ENCODE measurements at places on chromosomes 12 and 14.

GRCh38 chr14:51759950-51760349 lies 100.5 kb upstream of the GNG2 start:
- no peak for DNase-seq

GRCh38 chr12:101414533-101415119 lies 7.1 kb upstream of the ARL1 start:
- DNase-seq = peak; percentile 55

DNA sequence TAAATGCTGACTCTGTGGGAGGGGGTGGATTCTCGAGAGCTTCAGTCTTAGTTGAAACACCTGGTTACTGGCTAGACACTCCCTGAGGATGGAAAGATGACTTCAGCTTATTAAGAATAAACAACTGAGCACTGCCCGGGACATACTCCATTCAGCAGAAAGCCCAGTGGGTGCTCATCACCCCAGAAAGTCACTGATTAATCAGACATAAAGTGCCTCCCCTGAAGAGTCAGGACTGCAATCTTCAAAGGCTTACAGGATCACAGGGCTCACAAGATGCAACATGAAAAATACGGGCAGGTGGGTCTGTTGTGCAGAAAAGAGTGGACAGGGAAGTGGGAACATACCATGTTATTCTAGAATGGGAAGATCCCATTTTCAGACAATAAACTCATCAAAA lies 207.0 kb downstream of the CALM1 start:
- no peak for DNase-seq

DNA sequence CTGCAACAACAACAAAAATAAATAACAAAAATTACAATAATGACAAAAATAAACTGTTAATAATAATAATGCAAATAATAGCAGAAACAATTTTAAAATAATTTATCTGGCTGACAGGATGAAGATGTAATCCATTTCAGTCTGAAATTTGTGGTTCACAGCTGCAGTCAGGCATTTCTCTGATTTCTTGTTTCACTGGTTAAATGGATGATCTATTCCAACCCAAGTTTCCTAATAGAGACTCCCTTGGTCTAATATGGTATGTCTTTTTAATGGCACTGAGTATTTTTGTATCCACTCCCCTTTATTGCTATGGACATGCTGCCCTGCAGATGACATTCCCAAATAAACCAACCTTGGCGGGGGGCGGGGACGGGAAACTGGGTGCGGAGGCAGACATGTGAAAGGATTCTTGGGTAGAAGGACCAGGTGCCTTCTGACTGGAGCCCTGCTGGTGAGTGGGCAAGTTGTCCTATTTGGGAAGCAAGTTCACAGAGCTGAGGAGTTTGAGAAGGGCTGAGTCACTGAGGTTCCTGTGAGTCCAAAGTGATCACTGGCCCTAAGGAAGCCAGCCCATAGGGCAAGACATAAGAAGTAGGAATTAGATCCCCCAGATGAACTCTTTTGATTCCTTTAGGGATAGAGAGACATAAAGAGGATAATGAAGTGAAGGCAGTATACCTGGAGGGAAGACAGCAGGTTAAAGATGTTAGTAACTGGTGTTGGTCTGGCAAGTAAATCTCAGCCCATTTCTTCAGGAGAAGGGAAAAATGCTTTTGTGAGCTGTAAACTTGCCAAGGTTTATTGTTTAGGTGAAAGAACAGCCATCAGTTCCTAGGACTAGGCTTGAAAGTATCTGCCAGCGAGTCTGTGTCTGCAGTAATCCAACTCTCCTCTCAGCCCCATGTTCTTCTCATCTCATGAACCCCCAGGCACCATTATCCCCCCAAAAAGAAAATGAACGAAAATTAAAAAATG lies 14.5 kb downstream of the FOXG1 start:
- DNase-seq = peak; percentile 75

DNA sequence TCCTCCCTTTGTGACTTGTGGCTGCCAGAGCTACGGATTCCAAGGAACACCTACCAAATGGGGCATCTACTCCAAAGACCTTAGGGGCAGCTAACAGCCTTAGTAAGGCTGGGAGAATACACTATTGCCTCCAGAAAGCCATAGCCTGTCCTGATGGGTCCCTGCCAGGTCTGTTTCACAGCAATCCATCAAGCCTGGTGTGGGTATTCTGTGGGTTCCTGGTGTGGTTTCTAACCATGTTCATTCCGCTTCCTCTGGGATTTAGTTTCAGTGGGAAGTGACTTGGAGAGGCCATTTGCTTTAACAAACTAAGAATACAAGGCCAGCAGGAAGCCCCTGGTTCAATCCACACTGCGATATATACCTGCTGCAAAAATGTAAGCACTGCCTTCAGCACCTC lies 220.5 kb downstream of the FOXN3 start:
- no peak for DNase-seq

DNA sequence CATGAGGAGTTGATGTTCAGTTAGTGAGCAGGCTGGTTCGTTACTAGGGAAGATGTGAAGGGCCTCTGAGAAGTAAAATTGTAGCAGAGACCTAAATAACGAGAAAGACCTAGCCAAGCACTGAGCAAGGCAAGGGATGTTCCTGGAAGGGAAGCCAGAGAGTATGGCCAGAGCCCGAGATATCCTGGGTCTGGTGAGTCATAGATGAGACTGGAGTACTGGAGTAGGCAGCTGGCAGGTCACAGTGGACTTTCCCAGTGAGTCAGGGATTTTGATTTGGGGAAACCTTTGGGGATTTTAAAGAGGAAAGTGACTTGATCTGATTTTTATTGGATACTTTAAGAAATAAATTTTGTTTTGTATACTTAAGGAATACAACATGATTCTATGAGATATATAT lies 369.0 kb downstream of the DIO2 start:
- DNase-seq = peak; percentile 72

DNA sequence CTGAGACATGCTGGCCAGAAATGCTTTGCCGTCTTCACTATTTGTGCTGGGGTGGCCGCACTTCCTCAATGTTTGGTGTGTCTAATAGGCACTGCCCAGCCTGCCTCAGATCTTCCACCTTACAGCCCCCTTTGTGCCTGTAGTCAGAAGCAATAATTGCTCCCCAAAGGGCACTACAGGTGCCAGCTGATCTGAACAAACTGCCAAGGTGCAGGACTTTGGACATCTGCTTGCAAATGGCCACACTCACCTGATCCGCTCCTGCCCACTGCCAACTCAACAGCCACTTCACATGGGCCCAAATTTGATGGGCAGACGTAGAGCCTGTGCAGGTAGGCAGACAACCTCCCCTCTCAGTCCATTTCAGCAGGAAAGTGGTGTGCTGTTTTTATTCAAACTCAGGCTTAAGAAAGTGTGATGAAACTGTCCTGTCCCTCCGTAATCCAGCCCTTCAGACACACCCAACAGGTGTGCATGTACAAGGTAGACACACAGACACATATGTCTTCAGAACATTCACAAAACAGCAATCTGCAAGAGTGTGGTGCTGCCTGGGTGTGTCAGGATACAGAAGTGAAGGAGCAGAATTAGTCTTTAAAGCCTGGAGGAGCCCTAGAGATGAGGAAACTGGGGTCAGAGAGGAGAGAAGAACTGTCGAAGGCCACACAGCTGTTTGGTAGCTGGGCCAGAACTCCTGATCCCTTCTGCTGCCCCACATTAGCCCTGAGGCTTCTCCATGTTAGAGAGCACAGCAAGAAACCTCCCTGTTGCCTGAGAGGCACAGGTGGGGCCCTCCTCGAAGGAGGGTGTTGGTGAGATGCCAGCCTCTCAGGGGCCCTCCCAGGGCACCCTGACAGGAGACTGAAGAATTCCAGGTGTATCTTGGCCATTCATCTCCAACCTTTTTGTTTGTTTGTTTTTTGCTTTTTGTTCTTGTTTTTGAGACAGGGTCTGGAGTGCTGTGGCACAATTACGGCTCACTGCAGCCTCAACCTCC lies 4.4 kb upstream of the KRT75 start:
- DNase-seq = no peak

DNA sequence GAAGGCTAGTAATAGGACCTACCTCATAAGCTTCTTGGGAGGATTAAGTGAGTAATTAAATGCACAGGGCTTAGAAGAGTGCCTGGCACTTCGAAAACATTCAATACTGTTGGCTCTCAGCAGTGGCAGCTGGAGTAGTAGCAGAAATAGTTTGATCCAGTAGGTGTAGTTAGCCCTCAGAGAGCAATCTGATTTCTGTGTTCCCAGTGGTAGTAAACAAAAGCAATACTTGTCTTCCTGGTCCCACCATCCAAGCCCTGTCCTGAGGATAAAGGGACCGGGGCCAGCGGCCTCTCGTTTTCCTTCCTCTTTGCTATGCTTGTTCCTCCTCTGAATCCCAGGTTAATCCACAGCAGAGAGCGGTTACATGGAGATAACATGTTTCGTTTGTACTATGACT lies 131.6 kb downstream of the SAMD4A start:
- no peak for DNase-seq

- DNase-seq = no peak
These were observed 36.5 kb downstream of the SSH1 start for GRCh38 chr12:108820707-108821406.

- DNase-seq = no peak
These were observed 25.3 kb upstream of the CLMN start for GRCh38 chr14:95345032-95345431.

- DNase-seq = no peak
These were observed 311.9 kb downstream of the CACNA1C start for GRCh38 chr12:2364631-2365051.

DNA sequence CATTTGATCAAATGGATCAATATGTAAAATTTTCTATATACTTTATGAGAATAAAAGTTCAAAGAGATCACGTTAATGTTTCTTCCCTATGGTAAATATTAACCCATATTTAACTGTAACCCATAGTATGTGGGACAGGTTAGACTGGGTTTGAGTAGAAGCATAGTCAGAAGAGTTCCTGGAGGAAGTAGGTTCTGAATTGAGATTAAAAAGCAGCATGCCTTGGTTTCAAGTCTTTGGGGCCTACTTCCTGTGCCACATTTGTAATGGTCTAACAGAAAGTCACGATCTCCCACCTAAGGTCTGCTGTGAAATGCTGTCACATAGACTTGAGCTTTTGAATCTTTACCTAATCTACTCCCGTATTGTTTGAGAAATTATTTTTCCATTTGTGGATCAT lies 63.8 kb downstream of the FIGNL2 start:
- no peak for DNase-seq

DNA sequence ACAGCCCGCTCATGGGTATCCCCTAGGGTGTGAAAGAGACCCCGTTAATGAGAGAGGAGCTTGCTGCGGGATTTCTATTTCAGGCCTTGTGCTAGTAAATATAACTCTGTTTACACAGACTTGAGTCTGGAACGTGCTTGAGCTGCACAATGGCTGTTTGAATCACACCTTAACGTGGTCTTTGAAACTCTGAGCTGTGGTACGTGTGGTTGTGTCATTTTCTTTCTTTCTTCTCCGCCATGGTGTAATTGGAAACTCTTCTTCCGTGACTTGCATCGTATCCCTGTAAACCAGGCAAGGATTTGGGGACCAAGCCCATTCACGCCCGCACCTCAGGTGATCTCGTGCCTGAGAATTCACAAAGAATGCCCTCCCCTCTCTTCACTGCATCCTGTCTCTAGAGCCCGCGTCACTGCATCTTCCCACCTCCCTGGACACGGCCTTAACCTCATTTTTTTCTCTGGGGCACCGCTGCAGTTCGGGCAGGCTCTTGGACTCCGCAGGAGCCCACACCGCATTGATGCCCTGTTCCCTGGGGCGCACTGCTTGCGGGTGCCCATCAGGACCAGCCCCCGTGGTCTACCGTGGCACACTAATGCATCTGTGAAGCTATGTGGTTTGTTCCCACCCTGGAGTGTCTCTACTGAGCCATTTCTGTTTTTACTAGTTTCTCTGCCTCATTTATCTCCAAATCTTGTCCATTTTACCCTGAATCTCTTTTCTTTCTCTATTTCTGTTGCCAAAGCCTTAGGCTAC lies 78.4 kb upstream of the PARP11 start:
- DNase-seq = no peak

DNA sequence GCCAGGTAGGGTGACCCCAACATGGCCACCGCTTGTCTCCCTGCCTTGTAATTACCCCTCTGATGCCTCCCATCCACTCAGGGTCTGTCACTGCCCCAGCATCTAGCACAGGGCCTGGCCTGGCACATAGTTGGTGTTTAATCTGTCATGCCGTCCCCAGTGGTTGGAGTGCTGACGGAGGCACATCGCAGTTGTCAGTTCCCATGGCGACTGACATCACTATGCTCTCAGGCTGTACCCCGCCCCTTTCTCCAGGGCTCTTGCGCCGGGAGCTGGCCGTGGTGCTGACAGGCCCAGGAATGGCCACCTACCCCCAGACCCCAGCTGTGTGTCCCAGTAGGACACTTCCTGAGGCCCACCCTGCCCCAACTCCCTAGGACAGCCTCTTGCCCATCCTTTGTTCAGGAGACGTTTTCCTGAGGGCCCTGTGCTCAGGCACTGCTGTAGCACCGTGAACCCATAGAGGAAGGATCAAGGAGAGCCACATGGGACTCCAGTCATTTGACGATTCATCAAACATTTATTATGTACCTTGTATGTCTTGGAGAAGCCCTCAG lies 23.0 kb downstream of the FAM222A start:
- peak; percentile 41 for DNase-seq

DNA sequence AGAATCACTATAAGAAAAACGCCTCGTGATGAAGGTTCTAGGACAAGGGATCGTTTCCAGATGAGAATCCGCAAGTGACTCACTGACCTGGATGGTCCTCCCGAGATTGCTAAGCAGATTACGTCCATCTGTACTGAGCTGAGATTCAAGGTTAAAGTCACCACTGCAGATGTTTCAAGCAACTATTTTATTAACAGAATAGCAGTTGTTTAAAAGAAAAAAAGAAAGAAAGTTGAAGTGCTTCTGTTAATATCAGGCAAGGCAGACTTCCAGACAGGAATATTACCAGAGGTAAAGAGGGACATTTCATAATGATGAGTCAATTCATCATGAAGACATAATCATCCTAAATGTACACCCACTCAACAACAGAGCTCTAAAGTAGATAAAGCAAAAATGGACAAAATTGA lies 17.9 kb downstream of the PXN start:
- peak; percentile 86 for DNase-seq

All from HCEC 1CT (cell line).